ENCODE measurements at places on chromosomes 11 and 22. TPM values are rescaled to one million over a fixed set of nuclear protein-coding genes. Genes with fewer than 3 reads are reported as not detected.

- H3K27me3 ChIP-seq, result no peaks in the 10 kb centered on the region
- DNase-seq, result no peak
- no peak overlapping the region for H3K27ac ChIP-seq
- no peaks in the 10 kb centered on the region for H3K36me3 ChIP-seq
- H3K4me1 ChIP-seq, result no peaks in the 10 kb centered on the region
These were observed 8.2 kb downstream of the VPS37C start for GRCh38 chr11:61152816-61153592.

DNA sequence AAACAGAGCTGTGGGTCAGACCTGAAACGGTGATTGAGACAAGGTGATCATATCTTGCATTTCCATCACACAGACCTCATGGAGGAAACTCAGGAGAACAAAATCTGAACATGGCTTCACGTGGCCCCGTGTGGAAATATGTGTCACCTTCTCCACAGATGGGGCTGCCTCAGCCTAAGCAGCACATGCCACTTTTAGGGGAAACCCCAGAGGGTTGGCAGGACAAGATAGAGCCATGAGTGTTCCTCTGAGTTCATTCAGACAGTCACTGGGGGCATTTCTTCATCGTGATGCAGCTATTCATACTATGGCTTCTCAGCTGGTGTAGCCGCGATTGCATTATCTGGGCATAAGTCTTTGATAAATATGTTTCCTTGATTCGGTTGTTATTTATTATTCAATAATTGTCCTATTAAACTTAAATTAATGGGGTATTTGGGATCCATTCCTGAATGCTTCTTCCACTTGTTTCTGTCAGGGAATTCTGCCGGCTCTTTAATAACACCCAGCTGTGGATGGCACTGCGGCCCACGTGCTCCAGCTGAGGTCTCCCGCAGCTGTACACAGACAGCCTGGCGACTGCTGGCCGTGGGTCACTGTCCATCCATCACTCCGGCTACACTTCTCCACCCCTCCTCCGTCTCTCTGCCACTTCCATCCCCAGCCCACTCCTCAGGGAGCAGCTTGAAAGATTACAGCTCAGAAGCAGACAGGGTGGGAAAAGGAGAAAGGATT is 485.1 kb downstream of the OPCML start:
- no peaks in the 10 kb centered on the region for H3K4me1 ChIP-seq
- H3K27me3 ChIP-seq, result no peaks in the 10 kb centered on the region
- no peaks in the 10 kb centered on the region for H3K36me3 ChIP-seq
- H3K27ac ChIP-seq, result no peak overlapping the region

DNA sequence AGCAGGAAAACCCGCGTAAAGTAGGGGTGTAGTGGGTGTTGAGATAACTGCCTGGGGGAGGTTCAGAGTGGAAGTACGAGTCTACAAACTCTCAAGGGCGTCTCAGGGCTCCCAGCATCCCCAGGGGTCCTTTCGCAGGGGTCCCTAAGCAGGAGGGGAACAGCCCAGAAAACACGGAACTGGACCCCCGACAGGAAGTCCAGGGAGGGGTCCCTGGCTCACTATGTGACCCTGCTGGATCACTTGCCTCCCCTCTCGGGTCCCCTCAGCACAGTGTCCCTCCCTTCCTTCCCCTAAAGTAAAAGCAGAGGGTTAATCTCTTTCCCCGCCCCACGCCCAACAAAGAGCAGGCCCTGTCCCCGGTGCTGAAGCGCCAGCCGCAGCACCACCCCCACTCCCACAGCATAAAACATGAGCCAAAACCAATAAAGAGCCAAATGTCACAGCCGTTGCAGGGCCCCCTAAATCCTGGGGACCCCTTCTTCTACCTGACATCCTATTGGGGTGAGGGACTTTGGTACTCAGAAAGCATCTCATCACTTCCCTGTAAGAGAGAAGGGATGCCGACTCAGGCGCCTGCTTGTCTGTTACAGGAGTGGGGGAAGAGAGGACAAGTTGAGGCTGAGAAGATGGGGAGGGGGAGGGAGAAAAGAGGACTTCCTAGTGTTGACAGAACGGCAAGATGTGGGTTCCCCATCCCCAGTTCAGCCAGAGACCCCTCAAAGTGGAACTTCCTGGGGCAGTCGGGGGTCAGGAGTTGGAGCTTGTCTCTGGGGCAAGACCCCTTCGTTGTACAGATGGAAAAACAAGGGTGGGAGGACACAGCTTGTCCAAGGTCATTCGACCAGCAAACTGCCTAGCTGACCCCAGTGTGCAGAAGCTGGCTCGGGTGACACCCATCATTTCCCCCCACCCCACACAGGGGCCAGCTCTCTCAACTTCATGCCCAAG is 1.4 kb upstream of the NEFH start:
- H3K27ac ChIP-seq, result no peak overlapping the region
- H3K4me3 ChIP-seq, result no peak overlapping the region
- peaks cover 7% of the 10 kb centered on the region for H3K27me3 ChIP-seq
- no peaks in the 10 kb centered on the region for H3K4me1 ChIP-seq
- DNase-seq, result no peak

GRCh38 chr11:15199693-15200092 is 85.0 kb downstream of the INSC start:
- no peaks in the 10 kb centered on the region for H3K4me1 ChIP-seq
- no peaks in the 10 kb centered on the region for H3K27me3 ChIP-seq
- H3K27ac ChIP-seq, result no peak overlapping the region
- no peak overlapping the region for H3K4me3 ChIP-seq
- DNase-seq, result no peak

DNA sequence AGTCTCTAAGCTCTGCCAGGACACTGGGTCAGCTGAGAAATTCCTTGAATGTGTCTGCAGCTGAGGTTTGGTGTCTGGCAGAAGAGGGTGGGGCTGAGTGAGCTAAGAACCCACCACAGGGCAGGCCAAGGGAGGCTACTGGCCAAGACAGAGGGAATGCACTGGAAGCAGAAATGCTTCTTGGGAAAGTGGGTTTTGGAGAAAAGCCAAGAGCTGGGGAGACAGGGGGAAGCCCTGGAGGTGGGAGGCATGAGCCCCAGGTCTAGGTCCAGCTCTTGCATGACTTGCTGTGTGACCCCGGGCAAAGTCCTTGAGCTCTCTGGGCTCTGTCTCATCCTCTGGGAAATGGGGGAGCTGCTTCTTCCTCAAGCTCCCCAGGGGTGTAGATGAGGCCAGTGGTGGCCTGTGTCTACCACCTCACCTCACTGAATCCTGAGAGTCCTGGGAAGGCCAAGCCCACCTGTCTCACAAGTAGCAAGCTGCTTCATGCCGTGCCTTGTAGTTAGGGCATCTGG is 2.3 kb downstream of the MMP11 start:
- H3K4me3 ChIP-seq, result no peak overlapping the region
- no peaks in the 10 kb centered on the region for H3K36me3 ChIP-seq
- H3K27me3 ChIP-seq, result no peaks in the 10 kb centered on the region
- no peak for DNase-seq

- DNase-seq, result no peak
- no peak overlapping the region for H3K4me3 ChIP-seq
- no peaks in the 10 kb centered on the region for H3K27me3 ChIP-seq
- no peaks in the 10 kb centered on the region for H3K4me1 ChIP-seq
- no peak overlapping the region for H3K27ac ChIP-seq
These were observed 20.3 kb downstream of the TEF start for GRCh38 chr22:41401781-41402648.

DNA sequence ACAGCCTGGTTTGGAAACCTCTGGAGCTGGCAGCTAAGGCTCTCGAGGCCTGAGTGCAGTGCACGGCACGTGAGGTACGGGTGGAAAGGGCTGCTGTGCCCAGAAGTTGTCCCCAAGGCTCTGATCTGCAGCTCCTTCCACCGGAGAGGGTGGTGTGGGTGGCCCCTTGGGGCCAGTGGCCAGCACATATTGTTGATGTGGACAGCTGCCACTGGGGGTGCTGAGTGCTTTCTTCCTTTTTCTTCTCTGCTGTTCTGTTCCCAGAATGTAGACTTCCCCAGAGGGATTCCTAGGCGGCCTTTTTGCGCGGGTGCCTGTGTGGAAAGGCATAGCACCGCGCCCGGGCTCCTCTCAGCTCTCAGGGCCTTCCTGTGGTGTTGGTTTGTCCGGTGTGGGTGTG is 1476.5 kb downstream of the TBC1D22A start:
- H3K4me3 ChIP-seq, result no peak overlapping the region
- H3K36me3 ChIP-seq, result no peaks in the 10 kb centered on the region
- no peak for DNase-seq
- H3K27ac ChIP-seq, result no peak overlapping the region
- H3K4me1 ChIP-seq, result peaks cover 7% of the 10 kb centered on the region

- no peak overlapping the region for H3K27ac ChIP-seq
- H3K4me3 ChIP-seq, result no peak overlapping the region
- peaks cover 19% of the 10 kb centered on the region for H3K4me1 ChIP-seq
- H3K27me3 ChIP-seq, result no peaks in the 10 kb centered on the region
- peaks cover 22% of the 10 kb centered on the region for H3K36me3 ChIP-seq
These were observed 70.7 kb downstream of the BMAL1 start for GRCh38 chr11:13348305-13348704.

GRCh38 chr11:8624698-8625097 is 30.7 kb upstream of the STK33 start:
- no peaks in the 10 kb centered on the region for H3K27me3 ChIP-seq
- no peak overlapping the region for H3K4me3 ChIP-seq
- no peak overlapping the region for H3K27ac ChIP-seq

GRCh38 chr22:50723991-50724390 is 14.0 kb upstream of the ACR start:
- H3K4me1 ChIP-seq, result no peaks in the 10 kb centered on the region
- no peak overlapping the region for H3K4me3 ChIP-seq
- H3K27ac ChIP-seq, result no peak overlapping the region
- H3K36me3 ChIP-seq, result no peaks in the 10 kb centered on the region

- no peak overlapping the region for H3K4me3 ChIP-seq
- H3K36me3 ChIP-seq, result peaks cover 22% of the 10 kb centered on the region
- H3K27me3 ChIP-seq, result no peaks in the 10 kb centered on the region
- no peak overlapping the region for H3K27ac ChIP-seq
- peaks cover 92% of the 10 kb centered on the region for H3K4me1 ChIP-seq
- no peak for DNase-seq
These were observed 13.0 kb downstream of the APBB1 start for GRCh38 chr11:6405846-6406245.

- peaks cover 43% of the 10 kb centered on the region for H3K27me3 ChIP-seq
- H3K4me3 ChIP-seq, result no peak overlapping the region
- no peaks in the 10 kb centered on the region for H3K4me1 ChIP-seq
- H3K27ac ChIP-seq, result no peak overlapping the region
- DNase-seq, result no peak
These were observed 729 bp upstream of the ALX4 start for GRCh38 chr11:44310463-44311272.

GRCh38 chr11:125663910-125664309 is 16.7 kb downstream of the ACRV1 start:
- H3K27me3 ChIP-seq, result no peaks in the 10 kb centered on the region
- H3K36me3 ChIP-seq, result no peaks in the 10 kb centered on the region
- H3K4me1 ChIP-seq, result no peaks in the 10 kb centered on the region
- no peak overlapping the region for H3K4me3 ChIP-seq
- DNase-seq, result no peak

DNA sequence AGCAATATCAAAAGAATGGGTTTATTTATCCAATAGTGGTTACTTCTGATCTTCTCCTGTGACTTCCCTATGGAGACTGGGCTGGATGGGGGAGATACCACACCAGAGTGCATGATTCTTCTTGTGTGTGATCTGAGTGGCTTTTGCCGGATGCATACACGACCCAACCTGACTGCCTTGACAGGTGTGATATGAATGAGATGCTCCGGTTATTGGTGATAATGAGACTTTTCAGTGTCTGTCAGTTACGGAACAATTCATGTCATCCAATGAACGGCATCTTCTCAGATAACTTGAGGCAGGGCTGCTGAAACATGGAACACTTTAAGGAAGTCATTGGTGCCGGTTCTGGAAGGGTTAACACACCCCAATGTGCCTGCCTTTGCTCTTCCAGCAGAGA is 17.7 kb downstream of the FJX1 start:
- H3K4me1 ChIP-seq, result no peaks in the 10 kb centered on the region
- no peaks in the 10 kb centered on the region for H3K36me3 ChIP-seq
- no peak for DNase-seq

DNA sequence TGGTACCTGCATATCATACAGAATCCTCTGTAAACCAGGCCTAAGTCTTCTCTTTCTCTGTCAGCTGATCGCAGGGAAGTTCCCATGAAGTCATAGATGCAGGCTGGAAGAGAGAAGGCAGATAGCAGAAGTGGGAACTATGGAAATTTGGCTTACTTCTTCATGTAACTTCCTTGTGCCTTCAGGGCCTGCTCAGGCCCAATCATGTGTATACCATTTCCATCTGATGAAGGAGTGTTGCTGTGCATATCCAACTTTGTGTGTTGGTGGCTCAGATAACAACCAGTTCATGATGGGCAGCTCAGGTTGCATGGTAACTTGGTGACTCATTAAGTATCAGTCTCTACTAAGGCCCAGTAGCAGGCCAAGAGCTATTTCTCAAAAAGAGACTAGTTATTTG is 53.1 kb upstream of the CEP295 start:
- H3K27ac ChIP-seq, result no peak overlapping the region
- H3K36me3 ChIP-seq, result no peaks in the 10 kb centered on the region
- no peak overlapping the region for H3K4me3 ChIP-seq

DNA sequence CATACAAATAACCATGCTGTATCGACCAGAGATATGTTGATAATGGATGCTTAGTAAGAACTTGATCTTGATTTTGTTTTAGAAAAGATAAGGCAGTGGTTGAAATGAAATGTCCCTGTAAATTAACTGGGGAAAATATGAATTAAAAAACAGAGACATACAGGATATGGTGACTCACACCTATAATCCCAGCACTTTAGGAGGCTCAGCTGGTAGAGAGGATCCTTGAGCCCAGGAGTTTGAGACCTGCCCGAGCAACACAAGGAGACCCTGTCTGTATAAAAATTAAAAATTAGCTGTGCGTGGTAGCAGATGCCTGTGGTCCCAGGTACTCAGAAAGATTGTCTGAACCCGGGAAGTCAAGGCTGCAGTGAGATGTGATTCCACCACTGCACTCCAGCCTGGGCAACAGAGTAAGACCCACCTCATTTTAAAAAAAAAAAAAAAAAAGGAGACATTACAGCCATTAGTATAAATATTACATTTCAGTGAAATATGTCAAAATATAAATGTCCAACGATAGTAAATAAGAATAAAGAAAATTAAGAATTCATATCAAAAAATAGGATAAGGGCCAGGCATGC is 4.6 kb downstream of the PICALM start:
- peaks cover 49% of the 10 kb centered on the region for H3K4me1 ChIP-seq
- H3K27me3 ChIP-seq, result no peaks in the 10 kb centered on the region
- no peak for DNase-seq
- H3K36me3 ChIP-seq, result no peaks in the 10 kb centered on the region
- peak overlapping the region; percentile 44 for H3K27ac ChIP-seq

The SLC22A25 gene
- total RNA-seq, result not detected

The CASP5 gene
- not detected for total RNA-seq

The FREY1 gene
- 1.1 TPM for total RNA-seq

The OR2AG2 gene
- total RNA-seq, result not detected

The GGTLC3 gene
- total RNA-seq, result not detected

The SYT13 gene
- total RNA-seq, result not detected

The KCNJ5 gene
- total RNA-seq, result not detected

The RAB36 gene
- total RNA-seq, result 0.93 TPM

The DAGLA gene
- total RNA-seq, result 0.11 TPM

The PNPLA2 gene
- total RNA-seq, result 53.0 TPM
